ENCODE measurements at places on chromosomes 12 and 14. TPM values are rescaled to one million over a fixed set of nuclear protein-coding genes. Genes with fewer than 3 reads are reported as not detected.

Gene TSPAN8
- not detected for total RNA-seq

Gene KLRK1
- 195 TPM for total RNA-seq

GRCh38 chr12:130286041-130286440 lies 51.6 kb upstream of the PIWIL1 start:
- H3K27me3 ChIP-seq = no peaks in the 10 kb centered on the region
- H3K36me3 ChIP-seq = no peaks in the 10 kb centered on the region
- no peaks in the 10 kb centered on the region for H3K4me1 ChIP-seq
- no peak overlapping the region for H3K27ac ChIP-seq
- DNase-seq = no peak

GRCh38 chr14:29102996-29103395 lies 336.4 kb downstream of the FOXG1 start:
- no peaks in the 10 kb centered on the region for H3K36me3 ChIP-seq
- no peak for DNase-seq
- no peaks in the 10 kb centered on the region for H3K4me1 ChIP-seq
- H3K4me3 ChIP-seq = no peak overlapping the region

DNA sequence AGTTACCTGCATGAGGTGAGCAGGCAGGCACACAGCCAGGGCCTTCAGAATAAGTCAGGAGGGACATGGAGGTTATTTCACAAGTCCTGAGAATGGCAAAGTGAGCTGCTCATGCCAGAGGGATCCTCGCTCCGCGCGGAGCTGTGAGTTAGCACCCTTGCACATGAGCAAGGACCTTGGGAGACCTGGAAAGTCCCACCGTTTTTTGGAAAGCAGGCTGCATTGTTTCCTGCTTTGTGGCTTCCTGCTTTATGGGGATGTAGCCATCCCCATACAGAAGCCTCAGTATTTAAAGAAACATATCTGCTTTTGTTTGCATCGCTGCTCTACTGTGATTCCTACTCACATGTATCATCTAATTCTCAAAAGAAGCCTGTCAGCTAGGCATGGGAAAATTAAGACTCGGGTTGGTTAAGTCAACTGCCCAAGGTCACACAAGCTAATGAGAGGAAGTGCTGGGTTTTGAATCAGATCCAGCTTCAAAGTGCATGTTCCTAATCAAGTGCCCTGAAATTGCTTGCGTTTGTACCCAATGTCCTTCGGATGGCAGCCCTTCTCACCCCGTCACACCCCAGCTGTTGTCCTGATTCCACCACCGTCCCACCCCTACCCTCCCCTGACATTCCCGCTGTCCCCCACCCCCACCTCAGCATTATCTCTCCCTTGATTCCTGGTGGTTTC lies 106.2 kb downstream of the CRACR2A start:
- H3K36me3 ChIP-seq = peaks cover 14% of the 10 kb centered on the region
- no peak for DNase-seq

GRCh38 chr14:104169699-104170479 lies 31.5 kb downstream of the KIF26A start:
- H3K4me1 ChIP-seq = no peaks in the 10 kb centered on the region
- no peak for DNase-seq
- no peaks in the 10 kb centered on the region for H3K36me3 ChIP-seq
- no peaks in the 10 kb centered on the region for H3K27me3 ChIP-seq
- no peak overlapping the region for H3K27ac ChIP-seq

DNA sequence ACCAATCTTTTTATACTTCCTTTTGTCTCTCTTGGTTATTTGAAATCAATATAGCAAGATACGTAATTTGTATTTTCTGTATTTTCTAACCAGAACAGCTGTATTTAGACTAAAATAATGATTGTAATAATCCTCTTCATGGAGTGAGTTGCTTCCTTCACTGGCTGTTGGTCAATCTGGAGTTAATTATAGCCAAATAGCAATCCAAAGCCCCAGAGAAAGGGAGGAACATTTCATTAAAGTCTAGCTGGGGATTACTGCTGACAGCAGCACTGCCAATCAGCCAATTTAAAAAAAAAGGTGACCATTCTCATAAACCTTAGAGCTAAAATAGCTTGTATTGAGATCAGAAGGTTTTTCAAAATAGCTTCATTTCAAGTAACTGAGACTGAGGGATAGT lies 118.0 kb downstream of the TRHDE start:
- DNase-seq = no peak
- H3K27ac ChIP-seq = no peak overlapping the region
- H3K4me3 ChIP-seq = no peak overlapping the region
- no peaks in the 10 kb centered on the region for H3K4me1 ChIP-seq
- no peaks in the 10 kb centered on the region for H3K27me3 ChIP-seq
